ENCODE measurements at places on chromosomes 11 and 22.

- DNase-seq, result no peak
Observed at GRCh38 chr11:2167141-2168045, 4.2 kb downstream of the TH start.

DNA sequence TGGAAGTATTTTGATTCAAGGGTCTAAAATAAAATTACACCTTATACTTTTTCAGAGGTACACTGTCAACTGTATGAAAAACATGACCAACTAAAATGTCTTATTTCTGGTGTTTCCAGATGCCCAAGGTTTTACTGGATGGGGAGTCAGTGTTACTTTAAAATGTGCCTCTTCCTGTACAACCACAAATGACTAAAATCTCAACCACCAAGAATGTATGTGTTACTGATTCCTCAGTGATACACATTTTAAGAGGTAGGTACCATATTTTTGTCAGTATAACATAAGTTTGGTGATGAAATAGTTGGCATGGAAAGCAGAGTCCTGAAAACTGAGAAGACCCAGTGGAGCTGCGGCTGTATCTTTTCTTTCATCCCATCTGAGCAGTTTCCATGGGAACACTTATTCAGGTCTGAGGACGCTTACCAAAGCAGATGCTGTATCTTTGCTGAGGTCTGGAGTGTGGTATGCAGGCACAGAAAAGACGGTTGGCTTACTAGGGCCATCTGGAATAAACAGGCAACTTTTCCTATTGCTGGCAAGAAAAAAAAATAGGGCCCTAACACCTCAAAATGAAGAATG, 21.2 kb upstream of the TP53AIP1 start:
- DNase-seq, result no peak

DNA sequence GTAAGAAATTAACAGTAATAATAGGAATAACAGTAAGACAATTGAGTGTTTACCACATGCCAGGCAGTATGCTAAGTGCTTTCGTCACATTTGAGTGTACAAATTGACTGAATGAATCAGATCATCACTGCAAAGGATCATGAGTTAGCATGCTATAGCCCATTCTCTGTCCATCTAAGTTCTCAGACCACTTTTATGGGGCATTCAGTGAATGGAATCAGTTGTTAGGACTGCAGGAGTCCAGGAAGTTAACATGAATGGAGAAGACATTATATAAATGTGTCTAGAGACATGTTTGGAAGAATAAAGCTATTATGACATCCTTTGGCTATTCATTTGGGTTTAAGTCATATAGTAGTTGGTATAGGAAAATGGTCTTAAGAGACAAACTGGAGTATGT, 59.9 kb downstream of the NCAM1 start:
- no peak for DNase-seq

- DNase-seq, result no peak
Observed at GRCh38 chr11:95827696-95828095, 37.4 kb downstream of the CEP57 start.

DNA sequence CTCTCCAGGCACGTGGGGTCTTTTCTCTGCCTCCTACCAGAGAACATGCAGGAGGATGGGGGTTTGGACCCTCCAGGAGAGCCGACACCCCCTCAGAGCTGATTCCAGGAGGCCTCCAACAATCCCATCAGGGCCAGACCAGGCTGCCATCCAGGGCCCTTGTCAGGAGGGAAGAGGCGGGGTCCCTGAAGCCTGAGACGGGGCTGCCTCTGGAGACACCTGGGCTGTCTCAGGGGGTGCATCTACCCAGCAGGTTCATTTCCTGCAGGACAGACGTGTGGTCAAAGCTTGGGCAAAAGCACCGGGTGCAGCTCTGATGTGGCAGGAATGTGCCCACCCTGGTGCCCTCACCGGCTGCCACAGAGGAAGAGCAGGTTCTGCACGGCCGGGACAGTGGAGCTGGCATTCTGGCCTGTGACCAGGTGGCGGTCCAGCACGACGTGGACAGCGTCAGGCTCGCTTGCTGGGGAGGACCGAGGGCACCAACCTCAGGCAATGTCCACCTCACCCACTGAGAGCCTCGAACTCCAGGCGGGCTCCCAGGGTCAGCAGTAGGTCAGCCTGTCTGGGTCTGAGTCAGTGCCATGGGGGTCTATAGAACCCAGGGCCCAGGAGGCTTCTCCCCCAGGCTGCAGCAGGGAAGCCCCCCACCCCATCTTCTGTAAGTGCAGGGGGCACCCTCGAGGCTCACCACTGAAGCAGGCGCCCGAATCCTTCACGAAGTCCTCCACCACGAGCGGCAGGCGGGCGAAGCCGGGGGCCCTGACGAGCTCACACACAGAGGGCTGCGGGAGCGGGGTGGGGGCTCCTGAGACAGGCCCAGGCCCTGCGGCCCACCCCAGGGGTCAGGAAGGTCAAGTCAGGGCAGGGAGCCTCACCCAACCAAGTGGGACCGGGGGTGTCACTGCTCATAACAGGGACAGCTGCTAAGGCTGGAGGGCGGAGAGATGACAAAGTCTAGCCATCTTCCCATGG, 6.4 kb downstream of the GATD1 start:
- DNase-seq, result no peak

- no peak for DNase-seq
Observed at GRCh38 chr11:76362716-76363115, 18.2 kb downstream of the THAP12 start.

DNA sequence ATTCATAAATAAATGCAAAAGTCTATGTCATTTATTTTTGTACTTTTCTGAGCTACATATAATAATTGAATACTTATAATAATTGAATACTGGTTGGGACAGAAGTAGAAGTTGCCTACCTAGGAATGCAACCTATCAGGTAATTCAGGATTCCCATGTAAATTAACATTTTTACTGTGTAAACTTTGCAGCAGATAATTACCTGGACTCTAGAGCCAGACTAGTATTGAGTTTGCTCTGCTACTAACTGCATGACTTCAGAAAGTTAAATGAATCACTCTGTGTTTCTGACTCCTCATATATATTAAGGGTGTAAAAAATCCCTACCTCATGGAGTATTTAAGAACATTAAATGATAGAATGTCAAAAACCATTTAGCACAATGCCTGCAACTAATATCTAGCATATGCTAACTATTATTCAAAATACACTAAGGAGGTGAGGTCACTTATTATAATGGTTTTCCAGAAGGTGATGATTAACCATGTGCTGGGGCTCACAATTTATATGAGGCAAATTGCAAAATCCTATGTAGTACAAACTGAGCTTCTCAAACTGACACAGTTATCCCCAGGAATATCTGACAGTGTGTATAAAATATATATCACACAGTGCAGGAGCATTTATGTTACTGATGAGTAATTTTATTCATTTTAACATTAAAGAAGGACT, 138.1 kb upstream of the ANO3 start:
- no peak for DNase-seq

DNA sequence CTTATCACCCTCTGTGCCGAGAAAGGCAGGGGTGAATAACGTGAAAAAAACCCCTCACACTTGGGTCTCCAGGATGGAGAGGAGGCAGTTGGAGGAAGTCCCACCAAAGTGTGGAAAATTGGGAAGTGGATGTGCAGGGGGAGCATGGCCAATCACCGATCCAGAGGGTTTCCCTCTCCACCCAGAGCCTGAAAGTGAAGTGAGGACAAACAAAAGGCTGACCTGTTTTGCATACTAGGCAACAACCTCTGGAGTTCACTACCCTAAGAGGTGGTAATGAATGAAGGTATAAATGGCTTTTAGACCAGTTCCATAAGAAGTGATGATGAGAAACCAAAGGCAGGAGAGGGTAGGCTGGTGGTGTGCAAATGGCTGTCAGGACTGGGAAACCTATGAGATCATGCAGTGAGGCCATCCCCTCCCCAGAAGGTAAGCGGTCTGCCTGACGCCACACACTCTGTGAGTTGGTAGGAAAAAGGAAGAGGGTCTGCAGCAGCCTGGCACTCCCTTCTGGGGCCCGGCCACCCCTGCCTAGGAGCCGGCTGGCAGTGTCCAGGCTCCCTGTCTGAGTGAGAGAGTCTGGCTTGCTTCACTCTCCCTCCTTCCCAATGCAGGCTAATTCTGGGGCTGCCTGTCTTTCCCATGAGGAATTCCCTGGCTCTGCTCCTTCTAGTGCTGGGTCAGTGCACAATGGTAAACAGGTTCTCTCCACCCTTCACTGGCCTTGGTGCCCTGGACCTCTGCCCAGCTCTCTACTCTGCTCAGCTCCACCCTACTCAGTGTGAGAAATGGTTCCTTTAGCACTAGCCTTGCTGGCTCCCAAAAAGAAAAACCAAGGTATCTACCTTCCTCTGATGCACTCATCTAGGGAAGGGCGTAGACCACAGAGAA, 15.6 kb downstream of the TBC1D10A start:
- DNase-seq, result no peak

- no peak for DNase-seq
Observed at GRCh38 chr11:68009391-68010089, 587 bp upstream of the ALDH3B1 start.

- no peak for DNase-seq
Observed at GRCh38 chr11:107218123-107219013, 200.1 kb upstream of the GUCY1A2 start.

DNA sequence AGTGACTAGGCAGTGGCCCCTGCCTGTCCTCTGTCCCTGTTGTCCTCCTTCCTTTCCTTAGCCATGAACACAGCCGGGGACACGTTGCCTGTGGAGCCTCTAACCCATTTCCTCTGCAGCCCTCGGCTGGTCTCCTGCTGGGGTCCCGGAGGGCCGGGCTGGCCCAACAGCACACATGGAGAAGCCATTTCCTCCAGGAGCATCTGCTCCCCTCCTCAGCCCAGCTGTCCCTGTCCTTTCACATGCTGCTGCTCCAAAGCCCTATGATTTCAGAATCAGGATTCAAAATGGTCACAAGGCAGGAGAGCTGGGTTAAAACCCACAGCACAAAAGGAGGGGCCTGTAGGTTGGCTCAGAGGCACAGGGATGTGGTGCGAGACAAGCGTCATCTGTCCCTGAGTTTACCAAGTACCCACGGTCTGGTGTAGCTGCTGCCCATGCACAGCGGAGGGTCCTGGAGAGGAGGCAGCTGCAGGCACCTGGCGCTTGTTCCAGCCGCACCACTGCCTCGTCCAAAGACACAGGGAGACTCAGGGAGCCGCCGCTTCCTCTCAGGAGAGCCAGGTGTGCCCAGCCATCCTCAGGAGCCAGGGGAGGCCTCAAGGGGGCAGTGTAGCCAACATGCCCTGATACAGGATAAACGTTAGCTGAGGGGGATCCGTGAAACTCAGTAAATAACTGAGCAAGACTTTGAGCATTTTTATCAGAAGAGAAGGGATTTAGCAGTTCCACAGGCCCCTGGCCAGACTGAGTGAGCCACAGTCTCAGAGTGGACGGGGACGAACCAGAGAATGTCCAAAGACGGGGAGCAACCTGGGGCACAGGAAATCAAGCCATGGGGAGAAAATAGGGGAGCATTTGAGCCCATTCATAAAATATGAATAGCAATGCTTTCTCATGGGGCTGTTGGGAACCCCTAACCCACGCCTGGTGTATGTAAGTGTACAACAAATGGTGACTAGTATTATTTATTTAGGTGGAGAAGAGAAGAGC, 3.9 kb upstream of the VSIG10L2 start:
- DNase-seq, result peak; percentile 34

- no peak for DNase-seq
Observed at GRCh38 chr11:116112087-116112935, 608.1 kb upstream of the CADM1 start.

GRCh38 chr11:77250881-77251640, 50.4 kb downstream of the GDPD4 start:
- DNase-seq, result no peak

- DNase-seq, result no peak
Observed at GRCh38 chr22:44361391-44362126, 48.8 kb upstream of the SHISAL1 start.

GRCh38 chr11:26953770-26954392, 40.0 kb upstream of the FIBIN start:
- DNase-seq, result no peak

DNA sequence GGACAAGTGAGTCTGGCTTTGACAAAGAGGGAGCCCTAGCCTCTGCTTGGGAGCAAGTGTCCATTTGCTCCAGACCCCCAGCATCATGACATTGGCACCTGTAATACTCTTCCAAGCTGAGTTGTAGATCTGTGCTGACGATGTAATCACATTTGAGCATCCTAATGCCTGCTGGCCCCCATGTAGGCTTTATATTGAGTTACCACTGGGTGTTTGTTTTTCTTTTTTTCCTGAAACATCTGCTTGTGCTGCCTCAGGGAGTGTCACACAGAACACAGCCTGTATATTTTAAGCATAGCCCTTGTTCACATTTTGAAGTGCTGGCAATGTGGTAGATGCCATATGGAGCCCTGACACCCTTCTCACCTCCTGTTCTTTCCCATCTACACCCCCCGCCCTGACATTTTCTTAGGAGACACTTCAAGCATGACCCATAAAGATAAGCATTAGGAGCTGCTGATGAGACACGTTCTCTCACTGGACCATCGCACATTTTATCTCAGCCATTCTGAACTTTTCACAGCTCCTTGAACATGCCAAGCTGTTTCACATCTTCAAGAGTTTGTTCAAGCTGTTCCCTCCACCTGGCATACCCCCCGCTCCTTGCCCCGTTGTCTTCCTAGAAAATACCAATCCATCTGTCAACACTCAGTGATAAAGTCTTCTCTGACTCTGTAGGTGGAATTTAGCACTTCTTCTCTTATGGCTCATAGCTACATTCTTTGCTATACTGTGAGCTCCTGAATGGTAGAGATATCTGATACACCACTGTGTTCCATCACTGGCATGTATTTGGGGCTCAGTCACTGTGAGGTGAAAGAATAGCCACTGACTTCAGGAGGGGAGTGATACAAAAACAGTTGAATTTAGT, 128.7 kb downstream of the TRIM44 start:
- no peak for DNase-seq

DNA sequence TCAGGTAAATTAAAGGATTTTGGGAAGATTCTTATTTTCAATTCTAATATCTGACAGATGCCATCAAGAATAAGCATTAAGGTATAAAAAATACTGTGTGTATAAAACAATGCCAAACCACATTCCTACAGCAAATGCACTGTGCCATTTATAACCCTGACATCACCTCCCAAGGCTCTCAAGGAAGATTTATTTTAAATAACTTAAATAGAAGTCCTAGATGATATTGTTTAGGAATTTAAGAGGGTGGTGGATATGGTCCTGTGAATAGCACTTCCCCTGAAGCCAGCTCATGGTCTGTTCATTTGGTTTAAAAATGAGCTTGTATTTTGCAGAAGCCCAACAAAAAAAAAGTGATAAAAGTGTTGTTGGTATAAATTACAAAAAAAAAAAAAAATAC, 32.1 kb downstream of the PPIL2 start:
- no peak for DNase-seq

- DNase-seq, result no peak
Observed at GRCh38 chr11:129639300-129639699, 176.3 kb upstream of the TMEM45B start.

- no peak for DNase-seq
Observed at GRCh38 chr11:315051-315481, 1.2 kb downstream of the IFITM1 start.

DNA sequence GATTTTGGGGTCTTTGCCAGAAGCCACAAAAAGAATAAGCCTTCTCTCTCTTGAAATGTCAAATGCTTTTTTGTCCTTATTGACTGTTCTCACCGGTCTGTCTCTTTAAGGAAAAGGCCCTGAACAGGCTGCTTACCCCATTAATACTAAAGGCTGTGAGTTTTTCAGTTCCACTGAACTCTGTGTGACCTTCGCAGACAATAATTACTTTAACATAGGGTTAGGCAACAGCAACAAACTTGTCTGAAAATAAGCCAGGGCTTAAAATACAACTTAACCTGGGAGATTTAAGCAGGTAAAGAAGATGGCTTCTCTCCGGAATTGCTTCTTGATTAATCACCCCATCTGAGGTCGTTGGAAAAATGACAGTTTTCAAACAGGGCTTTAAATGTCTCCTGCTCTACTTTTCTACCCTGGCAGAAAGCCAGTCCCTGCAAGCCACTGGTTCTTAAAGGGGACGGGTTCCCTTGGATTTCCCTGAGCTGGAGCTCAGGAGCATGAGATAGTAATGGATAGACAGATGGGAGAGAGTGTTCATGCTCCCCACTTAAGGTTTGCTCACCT, 69.4 kb downstream of the ARL14EP start:
- DNase-seq, result no peak
